ENCODE measurements at places on chromosomes 3 and 15.

GRCh38 chr3:14118400-14119381, 6.0 kb downstream of the CHCHD4 start:
- DNase-seq, result no peak

GRCh38 chr3:66048051-66048395, 9.3 kb upstream of the MAGI1 start:
- DNase-seq, result peak; percentile 65

GRCh38 chr3:49153349-49153912, 12.7 kb downstream of the CCDC71 start:
- no peak for DNase-seq

DNA sequence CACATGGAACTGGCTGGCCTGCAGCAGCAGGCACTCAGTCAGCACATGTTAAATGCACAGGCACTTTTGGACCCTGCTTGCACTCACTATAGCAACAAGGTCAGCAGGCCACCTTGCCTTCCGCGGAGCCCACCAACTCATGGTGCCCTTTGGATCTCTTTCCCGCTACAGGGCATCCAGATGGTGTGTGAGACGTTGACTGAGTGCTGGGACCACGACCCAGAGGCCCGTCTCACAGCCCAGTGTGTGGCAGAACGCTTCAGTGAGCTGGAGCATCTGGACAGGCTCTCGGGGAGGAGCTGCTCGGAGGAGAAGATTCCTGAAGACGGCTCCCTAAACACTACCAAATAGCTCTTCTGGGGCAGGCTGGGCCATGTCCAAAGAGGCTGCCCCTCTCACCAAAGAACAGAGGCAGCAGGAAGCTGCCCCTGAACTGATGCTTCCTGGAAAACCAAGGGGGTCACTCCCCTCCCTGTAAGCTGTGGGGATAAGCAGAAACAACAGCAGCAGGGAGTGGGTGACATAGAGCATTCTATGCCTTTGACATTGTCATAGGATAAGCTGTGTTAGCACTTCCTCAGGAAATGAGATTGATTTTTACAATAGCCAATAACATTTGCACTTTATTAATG, 85.0 kb downstream of the TGFBR2 start:
- DNase-seq, result no peak
